ENCODE measurements at places on chromosomes 6 and 20. TPM values are rescaled to one million over a fixed set of nuclear protein-coding genes. Genes with fewer than 3 reads are reported as not detected.

The HLA-DRB5 gene
- polyA plus RNA-seq = 3.4 TPM

The CALHM4 gene
- not detected for polyA plus RNA-seq

The ULBP2 gene
- 0.49 TPM for polyA plus RNA-seq

The MAP3K5 gene
- 11.3 TPM for polyA plus RNA-seq

The HEY2 gene
- 3.0 TPM for polyA plus RNA-seq

The PPIL6 gene
- 4.3 TPM for polyA plus RNA-seq

The CNR1 gene
- 3.4 TPM for polyA plus RNA-seq

The PGC gene
- not detected for polyA plus RNA-seq

The SLC16A10 gene
- polyA plus RNA-seq = 0.49 TPM

The FYN gene
- polyA plus RNA-seq = 91.5 TPM

DNA sequence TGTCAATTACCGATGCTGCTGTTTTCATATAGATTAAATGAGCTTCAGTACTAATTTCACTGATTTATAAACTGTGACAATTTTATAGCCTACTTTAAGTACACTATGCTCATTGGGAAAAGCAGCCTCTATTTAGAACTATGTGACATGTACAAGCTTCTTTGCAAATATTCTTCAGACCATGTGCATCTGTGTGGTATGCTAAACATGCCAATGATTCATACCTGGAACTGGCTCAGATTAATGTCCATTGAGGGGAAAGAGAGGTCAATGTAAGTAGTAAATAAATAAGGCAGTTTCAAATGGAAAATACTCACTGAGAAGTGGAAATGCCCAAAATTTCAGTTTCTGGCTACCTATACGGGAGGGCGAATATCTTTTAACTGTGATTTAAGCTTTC lies 777.7 kb downstream of the C6orf118 start:
- no peak for DNase-seq

DNA sequence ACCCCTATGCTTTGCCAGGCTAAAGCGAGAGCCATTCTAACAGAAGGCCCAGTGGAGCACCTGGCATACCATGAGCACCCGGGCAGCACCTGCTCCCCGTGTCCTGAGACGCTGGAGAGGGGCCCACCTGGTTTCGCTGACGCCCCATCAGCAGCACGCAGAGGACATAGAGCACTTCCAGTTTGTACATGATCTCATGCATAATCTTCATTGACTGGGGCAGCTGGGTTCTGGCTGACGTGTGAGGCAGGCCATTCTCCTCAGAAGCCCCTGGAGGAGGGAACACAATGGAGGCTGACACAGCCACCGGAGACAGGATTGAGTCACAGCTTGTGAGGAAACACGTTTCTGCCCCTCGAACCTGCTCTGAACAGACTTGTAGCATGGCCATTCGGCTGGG lies 65.4 kb downstream of the MYH7B start:
- DNase-seq = no peak

GRCh38 chr20:36628076-36628475 lies 17.9 kb downstream of the SLA2 start:
- no peak for DNase-seq

DNA sequence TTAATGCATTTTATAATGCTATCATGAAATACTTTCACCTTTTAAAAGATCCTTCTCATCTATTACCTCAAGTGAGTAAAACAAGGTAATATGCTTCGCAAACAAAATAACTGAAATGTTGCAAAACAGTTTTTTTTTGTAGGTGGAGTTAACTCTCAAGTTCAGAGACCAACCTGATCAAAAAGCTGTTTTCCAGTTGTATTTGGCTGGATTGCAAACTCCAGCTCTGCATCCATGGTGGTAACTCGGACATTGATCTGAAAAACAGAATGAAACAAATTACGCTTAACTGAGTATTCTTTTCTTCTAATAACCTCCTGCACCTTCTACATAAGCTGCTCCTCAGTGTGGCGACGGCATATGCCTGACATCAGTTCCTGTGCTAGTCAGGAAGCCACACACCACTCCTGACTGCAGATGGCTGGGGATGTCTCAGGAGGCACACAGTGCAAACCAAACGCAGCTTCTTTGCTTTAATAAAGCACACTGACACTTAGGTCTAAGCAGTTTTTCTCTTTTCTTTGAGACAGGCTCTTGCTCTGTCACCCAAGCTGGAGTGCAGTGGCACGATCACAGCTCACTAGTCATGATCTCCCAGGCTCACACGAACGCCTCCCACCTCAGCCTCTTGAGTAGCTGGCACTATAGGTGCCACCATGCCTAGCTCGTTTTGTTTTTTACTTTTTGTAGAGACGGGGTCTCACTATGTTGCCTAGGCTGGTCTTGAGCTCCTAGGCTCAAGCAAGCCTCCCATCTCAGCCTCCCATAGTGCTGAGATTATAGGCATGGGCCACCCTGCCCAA lies 29.9 kb downstream of the EZR start:
- DNase-seq = no peak

- no peak for DNase-seq
These were observed 20.9 kb upstream of the STK35 start for GRCh38 chr20:2080532-2081224.

DNA sequence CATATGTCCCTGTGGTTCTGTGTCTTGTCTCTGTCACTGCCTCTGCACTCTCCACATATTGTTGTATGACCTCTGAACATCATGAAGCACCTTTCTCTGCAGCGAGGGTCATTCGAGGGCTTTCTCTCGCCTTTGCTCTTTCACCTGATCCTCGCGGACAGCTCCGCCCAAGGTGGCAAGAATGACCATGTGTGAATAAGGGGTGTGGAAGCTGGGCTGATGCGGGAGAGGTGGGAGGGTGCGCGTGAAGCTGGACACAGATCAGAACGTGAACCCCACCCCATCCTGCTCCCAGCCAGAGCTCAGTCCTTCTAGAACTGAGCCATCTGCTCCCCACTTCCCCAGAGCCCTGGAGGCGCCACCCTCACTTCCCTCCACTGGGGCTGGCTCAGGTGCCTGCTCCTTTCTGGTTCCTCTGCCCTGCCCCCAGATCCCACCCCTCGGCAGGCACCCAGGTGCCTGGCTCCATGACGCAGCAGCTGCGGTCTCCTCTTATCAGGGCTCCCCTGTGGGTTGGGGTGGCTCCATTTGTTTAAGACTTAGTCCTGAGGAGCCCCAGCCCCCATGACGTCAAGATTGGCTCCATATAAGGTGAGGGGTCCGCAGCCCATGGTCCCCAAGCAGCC lies at the start of gene MUCL3:
TSS of gene MUCL3 (plus strand) at position 613 of the 626 bp plus-strand sequence. CDS start 27 bp downstream, outside the sequence.
- DNase-seq = no peak

GRCh38 chr6:85449388-85449817 lies 480 bp upstream of the NT5E start:
- peak; percentile 45 for DNase-seq

DNA sequence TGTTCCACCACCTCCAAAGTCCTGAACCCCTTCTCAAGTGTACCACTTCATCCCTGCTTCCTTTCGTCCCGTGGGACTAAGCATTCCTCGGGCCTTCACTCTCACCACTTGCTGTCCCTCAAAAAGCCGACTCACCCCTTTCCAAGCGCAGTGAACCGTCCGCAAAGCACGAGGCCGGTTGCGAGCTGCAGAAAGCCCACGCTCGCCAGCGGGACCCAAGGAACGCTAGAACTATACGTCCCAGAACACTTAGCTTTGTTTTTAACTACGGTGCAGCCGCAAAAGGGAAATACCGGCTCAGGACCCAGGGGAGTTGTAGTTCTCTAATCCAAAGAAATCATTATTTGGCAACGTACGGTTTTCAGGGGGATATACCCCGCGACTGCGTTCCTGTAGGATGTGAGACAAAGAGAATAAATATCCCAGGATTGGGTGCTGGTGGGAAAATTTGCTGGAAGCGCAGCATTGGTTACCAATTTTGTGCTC lies 416 bp upstream of the POLR1H start:
- no peak for DNase-seq

GRCh38 chr20:19370076-19371075 lies 157.9 kb downstream of the SLC24A3 start:
- no peak for DNase-seq

GRCh38 chr20:63497946-63498935 lies 642 bp downstream of the EEF1A2 start:
- no peak for DNase-seq

- no peak for DNase-seq
These were observed 227.0 kb upstream of the ECI2 start for GRCh38 chr6:4362326-4362725.

- DNase-seq = no peak
These were observed 193.2 kb upstream of the COL21A1 start for GRCh38 chr6:56440551-56440981.

DNA sequence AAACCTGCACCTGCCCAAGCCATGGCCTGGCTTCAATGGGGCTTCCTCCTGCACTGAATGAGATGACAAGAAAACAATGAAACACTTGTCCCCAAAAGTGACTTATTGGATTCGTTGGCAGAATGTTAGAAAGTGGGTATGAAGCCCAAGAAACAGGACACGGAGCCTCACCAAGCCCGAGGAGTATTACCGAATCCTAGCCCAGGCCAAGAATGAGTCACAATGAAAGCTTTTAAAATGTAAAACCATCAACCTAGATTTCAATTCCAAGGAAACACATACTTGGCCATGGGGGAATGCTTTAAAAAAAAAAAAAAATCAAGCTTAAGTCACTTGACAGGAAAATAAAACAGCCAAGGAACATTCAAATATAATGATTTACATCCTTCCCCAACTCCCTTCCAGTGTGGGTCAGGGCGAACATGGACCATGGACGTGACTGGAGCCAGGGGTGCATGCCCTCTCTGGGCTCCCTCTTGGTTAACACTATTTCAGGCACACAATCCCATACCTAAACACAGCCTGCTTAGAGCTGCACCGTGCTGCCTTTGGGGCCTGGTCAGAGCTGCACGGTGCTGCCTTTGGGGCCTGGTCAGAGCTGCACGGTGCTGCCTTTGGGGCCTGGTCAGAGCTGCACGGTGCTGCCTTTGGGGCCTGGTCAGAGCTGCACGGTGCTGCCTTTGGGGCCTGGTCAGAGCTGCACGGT lies 3.1 kb upstream of the STX16 start:
- no peak for DNase-seq

DNA sequence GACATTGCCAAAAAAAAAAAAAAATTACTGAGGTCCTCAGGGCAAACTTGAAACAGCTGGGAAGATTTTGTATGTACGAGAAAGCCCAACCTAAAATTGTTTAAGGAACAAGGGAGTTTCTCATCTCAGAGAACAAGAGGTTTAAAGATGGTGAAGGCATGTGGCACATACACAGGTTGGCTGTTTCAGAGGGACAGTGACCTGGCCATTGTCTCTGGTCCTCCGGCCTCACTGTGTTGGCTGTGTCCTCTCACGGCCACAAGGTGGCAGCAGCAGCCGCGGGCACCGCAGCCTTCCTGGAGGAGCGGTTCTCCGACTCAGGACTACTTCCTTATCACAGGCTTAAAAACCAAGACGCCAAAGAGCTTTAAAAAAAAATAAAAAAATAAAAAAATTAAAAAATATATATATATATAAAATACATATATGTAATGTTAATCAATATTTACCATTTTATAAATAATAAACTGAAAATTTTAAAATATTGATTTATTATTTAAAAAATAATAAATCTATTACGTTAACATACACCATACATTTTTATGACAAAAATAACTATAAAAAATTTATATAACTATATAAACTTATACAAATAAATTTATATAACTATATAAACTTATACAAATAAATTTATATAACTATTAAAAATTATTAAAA lies 52.8 kb downstream of the GTF2H5 start:
- DNase-seq = peak; percentile 60

GRCh38 chr6:37777272-37777834 lies 42.2 kb upstream of the ZFAND3 start:
- DNase-seq = no peak

DNA sequence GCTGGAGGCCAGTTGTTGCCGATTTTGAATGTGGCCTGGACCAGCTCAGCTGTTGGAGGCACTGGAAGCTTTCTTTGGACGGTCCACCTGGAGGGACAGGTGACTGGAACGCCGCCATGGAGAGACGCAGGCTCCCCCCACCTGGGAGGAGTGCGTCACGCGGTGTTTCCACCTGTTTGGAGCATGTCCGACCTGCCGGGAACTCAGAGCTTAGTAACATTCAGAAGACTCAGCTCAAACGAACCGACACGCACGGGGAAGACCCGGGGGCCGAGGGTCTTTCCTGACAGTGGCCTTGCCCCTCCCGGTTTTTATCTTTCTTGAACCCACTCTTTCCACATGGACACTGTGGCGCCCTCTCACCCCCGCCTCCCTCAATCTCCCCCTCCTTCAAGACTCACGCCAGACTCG lies 141.6 kb downstream of the SMOC2 start:
- DNase-seq = no peak

GRCh38 chr6:157951828-157952227 lies 29.8 kb upstream of the SYNJ2 start:
- DNase-seq = no peak

GRCh38 chr6:44228031-44228430 lies 4.6 kb downstream of the SLC29A1 start:
- no peak for DNase-seq

DNA sequence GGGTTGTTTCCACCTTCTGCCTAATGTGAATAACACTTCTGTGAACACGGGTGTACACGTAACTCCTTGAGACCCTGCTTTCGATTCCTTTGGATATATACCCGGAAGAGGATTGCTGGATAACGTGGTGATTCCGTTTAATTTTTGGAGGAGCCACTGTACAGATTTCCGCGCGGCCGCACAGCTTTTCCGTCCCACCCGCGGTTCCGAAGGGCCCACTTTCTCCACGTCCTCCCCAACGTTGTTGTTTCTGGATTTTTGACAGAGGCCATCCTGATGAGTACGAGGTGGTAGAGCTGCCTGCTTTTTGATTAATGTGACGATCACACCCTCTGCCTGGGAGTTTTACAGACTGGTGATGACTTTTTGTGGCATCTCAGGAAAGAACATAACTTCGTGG lies 114.0 kb downstream of the MYLK4 start:
- no peak for DNase-seq

DNA sequence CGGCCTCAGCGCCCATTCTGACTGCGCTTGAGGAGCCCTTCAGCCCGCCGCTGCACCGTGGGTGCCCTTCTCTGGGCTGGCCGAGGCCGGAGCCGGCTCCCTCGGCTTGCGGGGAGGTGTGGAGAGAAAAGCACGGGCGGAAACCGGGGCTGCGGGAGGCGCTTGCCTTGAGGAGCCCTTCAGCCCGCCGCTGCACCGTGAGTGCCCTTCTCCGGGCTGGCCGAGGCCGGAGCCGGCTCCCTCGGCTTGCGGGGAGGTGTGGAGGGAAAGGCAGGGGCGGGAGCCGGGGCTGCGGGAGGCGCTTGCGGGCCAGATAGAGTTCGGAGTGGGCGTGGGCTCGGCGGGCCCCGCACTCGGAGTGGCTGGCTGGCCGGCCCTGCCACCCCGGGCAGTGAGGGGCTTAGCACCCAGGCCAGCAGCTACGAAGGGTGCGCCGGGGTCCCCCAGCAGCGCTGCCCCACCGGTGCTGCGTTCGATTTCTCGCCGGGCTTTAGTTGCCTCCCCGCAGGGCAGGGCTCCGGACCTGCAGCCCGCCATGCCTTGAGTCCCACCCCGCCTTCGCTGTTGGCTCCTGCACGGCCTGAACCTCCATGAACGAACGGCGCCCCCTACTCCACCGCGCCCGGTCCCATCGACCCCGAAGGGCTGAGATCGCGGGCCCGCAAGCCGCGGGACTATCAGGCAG lies 45.7 kb upstream of the MCUR1 start:
- DNase-seq = no peak

- peak; percentile 74 for DNase-seq
These were observed 18.4 kb downstream of the ECT2L start for GRCh38 chr6:138814179-138814834.

Measured in urinary bladder (tissue), 4 donors.